ENCODE measurements at places on chromosomes 11 and 22.

GRCh38 chr11:65415499-65416340 is 6.9 kb upstream of the NEAT1 start:
- DNase-seq = no peak

DNA sequence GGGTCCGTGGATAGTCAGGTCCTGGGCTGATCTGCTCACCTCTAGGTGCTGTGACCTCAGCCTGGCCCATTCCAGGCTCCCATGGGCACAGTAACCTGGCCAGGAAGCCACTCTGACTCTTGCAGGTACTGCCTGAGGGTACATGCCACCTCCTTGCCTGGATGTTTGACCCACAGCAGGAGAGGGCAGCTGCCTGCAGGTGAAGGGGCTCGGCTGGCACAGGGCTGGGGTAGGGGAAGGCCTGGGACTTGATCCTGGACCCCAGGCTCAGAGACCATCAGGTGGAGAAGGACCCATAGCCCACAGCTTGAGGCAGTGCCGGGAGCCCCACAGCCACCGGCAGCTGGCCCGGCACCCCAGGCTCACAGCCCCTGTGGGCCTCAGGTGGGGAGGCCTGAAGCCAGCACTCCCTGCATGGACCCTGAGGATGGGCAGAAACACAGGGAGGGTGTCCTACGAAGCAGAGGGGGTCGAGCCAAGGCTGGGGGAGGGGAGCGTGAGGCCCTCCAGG is 2.7 kb downstream of the LRRC56 start:
- DNase-seq = no peak

DNA sequence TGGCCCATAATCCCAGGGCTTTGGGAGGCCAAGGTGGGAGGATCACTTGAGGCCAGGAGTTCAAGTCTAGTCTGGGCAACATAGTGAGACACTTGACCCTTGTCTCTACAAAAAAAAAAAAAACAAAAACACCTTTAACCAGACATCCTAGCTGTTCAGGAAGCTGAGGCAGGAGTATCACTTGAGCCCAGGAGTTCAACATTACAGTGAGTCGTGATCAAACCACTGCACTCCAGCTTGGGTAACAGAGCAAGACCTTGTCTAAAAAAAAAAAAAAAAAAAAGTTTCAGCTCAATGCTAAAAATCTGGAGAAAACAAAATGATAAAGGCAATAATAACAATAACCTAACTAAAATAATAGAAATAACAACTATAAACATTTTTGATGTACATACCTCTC is 22.6 kb upstream of the APLP2 start:
- DNase-seq = no peak

GRCh38 chr11:46229230-46229629 is 48.2 kb upstream of the CREB3L1 start:
- no peak for DNase-seq
